ENCODE measurements at places on chromosomes 2 and 18.

- peak; percentile 61 for DNase-seq
Observed at GRCh38 chr2:84971510-84972206, 697 bp downstream of the KCMF1 start.

DNA sequence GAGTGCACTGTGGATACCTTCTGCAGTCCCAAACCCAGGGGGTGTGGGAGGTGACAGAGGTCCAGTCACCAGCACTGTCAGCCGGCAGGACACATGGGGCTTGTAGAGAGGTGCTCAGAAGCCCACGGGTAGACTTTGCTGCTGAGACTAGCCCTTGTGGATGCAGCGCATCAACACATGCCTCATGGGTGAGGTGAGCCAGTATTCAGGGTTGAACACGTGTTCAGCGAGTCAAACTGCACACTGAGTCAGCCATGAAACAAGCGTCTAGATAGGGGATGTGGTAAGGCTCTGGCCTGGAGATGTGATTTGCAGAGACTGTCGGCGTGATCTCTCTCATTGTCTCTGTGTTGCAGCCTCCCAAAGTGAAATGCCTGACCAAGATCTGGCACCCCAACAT is 35.8 kb upstream of the SCLY start:
- no peak for DNase-seq

- DNase-seq: no peak
Observed at GRCh38 chr2:128978212-128978611, 659.5 kb upstream of the HS6ST1 start.

DNA sequence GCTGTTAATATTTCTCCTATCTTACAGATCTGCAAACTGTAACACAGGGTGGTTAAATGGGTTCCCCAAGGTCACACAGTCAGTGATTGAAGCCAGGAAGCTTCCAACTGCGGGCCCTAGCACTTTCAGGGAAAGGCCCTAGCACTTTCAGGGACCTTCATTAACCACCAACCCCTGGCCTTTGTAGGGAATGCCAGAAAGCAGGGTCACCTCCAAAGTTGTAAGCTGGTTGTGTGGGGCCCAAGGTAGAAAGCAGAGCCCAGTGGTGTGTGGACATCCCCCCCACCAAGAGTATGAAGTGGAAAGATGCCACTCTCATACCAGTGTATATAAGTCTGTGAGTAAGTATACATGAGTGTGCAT is 4.4 kb downstream of the DLX2 start:
- no peak for DNase-seq

DNA sequence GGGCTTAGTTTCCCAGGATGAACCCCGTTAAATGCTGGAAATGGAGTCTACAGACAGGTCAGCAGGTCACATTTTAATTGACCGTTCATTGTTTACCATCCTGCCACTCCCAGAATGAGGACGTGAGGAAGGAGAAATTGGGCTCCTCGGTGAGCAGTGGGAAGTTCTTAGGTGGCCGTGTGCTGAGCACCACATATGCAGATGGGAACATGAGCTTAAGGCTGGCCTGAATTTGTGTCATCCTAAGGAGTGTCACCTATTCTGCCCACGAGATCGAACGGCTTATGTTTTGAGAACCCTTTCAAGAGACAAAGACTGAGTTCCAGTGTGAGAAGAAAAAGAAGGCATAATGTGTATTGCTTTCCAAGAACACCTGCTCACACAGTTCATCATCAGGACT is 234.4 kb upstream of the PXDN start:
- DNase-seq: no peak

DNA sequence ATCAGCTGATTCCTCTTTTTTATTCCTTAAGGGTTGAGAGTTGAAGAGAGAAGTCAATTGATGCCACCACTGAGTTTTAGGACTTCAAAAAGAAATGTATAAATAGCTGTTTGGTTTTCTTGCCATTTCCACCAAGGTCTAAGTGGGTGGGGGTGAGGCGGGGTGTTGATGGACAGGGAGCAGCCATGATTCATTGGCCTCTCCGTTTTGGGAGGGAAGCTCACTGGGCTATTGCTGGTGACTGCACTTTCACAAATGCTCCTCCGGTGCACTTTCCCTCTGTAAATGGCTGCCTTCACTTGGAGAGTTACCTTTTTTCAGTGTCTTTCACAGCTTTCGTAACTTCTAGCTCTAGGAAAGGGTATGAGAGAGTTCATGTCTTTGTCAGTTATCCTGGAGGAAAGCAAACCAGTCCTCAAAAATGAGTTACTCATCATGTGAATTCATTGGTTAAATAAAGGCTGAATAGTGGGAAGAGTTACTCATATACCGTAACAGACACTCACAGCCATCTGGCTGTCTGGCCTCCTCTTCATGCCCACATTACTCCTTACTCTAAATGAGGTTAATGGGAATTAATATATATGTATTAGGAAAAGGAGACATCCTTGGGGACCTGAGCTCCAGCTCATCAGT is 17.4 kb upstream of the CTAGE1 start:
- no peak for DNase-seq

DNA sequence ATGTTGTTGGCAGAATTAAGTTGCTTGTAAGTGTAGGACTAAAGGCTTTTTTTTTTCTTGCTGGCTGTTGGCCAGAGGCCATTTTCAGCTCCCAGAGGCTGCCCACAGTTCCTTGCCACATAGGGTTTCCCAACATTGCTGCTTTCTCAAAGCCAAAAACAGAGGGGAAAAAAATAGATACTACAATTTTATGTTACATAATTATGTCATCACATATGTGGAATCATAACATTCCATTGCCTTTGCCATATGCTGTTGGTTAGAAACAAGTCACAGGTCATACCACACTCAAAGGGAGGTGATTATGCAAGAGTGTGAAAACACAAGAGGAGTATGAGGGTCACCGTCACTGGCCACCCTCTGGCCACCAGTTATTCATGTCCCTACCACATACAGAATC is 154.5 kb downstream of the RTN4 start:
- DNase-seq: no peak

- DNase-seq: no peak
Observed at GRCh38 chr18:45447355-45448265, 167.7 kb upstream of the SLC14A2 start.

DNA sequence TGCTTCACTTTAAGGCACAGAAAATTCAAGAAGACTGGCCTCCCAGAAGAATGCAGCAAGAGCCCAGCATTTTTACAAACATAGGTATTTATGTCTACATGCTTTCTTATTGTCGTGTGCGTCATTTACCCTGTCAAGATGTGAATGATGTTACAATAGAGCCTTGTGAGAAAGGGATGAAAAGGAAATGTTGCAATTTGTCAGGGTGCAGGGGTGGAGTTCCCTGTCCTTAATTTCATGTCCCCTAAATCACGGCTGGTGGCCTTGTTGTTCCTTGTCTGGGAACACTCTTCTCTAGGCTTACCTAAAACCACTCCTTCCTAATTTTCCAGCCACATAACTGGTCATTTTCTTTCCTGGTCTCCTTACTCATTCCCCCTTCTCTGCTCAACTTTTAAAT is 194.2 kb downstream of the TXNL1 start:
- no peak for DNase-seq

DNA sequence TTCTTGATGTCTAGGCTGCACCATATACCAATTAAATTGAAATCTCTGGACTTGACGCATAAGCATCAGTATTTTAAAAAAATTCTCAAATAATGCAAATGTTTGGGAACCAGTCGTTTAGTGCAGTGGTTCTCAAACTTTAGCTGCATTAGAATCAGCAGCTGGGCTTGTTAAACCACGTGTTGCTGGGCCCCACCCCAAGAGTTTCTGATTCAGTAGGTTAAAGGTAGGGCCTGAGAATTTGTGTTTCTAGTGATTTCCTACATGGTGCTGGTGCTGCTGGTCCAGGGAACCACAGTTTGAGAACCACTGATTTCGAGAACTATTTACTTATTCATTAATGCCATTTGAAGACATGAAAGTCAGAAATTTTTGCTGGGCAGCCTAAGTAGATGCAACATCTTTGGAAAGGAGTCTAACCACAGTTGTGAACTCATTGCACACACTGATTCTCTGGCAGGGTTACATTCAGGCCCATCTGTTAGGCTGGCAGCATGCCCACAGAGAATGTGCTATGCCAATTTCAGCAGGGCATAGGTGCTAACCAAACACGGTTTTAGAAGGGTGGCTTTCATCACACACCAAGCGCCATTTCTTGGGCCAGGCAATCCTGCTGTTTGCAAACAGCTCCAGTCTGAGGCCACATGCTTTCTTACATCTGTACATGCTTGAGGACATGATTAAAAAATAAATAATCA is 26.4 kb upstream of the ATP5MC3 start:
- DNase-seq: no peak

DNA sequence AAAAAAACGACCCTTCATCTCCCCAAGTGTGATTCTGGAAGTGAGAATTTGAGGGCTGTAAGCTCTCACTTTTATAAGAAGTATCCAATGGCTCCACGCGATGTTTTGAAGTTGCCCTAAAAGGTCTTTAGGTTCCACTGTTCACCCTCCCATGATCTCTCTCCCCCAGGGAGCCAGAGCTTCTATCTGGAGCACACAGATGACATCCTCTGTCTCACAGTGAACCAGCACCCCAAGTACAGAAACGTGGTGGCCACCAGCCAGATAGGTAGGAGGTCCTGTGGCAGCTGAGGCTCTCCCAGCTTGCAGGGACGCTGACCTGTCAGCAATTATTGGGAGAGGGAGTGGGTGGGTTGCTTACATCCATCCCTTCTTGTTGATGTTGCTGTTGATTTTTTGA is 97.8 kb downstream of the RTN4 start:
- DNase-seq: no peak

- DNase-seq: no peak
Observed at GRCh38 chr2:132664096-132664495, 5.9 kb downstream of the LYPD1 start.

GRCh38 chr2:88835726-88836125 is 144.3 kb downstream of the RPIA start:
- no peak for DNase-seq

- DNase-seq: no peak
Observed at GRCh38 chr2:175418224-175418835, 236.8 kb upstream of the ATP5MC3 start.

DNA sequence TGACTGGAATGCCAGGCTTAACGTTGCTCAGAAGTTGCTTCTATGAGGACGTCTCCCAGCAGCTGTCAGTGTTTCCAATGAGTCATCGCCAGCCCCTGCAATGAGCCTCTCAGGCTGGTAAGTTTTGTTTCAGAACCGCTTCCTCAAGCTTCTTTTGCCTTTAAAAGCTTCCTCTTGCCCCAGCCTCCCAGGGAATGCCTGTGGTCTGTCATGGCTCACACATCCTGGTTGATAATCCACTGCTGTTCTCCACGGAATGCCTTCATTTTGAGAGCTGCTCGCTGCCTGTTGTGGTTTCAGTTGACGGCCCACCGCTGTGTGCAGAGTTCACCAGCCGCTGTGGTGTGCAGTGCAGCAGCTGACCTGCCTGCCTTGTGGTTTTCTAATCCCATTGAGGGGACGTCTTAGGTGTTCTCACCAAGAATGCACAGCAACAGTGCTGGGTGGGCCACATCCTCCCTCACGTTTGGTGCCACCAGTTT is 96.4 kb downstream of the RTP5 start:
- peak; percentile 49 for DNase-seq

- no peak for DNase-seq
Observed at GRCh38 chr2:4883375-4883774, 808.8 kb upstream of the SOX11 start.

GRCh38 chr2:4353668-4354067 is 650.3 kb downstream of the DCDC2C start:
- DNase-seq: no peak

DNA sequence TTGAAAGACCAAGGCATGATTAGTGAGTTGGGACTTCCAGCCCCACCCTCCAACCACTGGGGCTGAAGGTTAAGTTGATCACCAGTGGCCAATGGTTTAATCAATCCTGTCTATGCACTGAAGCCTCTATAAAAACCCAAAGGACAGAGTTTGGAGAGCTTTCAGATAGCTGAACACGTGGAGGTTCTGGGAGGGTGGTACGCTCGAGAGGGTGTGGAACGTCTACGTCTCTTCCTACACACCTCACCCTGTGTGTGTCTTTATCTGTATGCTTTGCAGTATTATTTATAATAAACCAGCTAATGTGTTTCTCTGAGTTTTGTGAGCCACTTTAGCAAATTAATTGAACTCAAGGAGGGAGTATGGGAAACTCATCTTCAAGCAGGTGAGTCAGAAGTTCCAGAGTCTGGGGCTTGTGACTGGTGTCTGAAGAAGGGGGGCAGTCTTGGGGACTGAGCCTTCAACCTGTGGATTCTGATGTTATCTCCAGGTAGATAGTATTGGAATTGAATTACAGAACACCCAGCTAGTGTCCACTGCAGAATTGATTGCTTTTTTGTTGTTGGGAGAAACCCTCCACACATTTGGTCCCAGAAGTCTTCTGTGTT is 20.3 kb downstream of the ACTR3 start:
- DNase-seq: no peak

DNA sequence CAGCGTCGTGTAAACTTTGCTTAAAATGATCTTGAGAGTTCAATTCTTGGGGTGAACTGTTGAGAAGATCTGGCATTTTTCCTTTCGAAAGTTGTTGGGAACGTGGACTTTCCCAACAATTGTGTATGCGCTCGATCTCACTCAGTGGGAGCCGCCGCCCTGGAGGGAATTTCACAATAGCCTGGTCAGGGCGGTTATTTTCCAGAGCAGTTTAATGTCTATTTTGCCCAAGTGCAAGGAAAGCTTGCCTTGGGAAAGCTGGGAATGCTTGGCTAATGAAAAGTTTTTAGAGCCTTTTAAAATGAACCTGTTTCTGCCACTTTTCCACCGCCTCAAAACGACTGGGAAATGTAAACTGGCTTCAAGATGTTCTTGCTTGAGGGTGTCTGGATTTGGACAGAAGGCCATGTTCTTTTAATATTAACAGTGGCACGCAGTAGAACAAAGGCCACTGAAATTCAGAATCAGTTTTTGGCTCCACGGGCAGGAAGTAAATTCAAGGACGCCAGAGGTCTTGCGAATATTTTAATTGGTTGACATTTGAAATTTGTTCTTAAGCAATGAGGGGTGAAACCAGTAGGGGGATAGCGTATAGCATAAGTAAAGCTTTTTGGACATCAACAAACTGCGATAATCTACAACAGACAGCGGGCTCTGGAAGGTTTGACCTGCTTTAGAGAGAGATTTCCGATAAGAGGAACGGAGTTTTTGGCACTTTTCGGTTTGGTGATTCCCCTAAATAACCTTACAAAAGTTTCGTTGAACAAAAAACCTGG is 1.2 kb downstream of the CFLAR start:
- peak; percentile 90 for DNase-seq

GRCh38 chr2:102356741-102357140 is 1.1 kb downstream of the IL18R1 start:
- DNase-seq: no peak

DNA sequence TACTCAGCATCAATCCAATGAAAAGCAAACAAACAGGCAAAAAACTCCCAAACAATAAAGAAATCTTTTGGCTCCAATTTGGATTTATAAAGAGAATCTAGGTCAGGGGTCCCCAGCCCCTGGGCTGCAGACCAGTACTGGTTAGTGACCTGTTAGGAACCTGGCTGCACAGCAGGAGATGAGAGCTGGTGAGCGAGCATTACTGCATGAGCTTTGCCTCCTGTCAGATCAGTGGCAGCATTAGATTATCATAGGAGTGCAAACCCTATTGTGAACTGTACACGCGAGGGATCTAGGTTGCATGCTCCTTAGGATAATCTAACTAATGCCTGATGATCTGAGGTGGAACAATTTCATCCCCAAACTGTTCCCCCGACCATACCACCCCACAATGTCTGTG is 102.2 kb downstream of the KIAA1328 start:
- no peak for DNase-seq

GRCh38 chr2:171557363-171557762 is 35.1 kb downstream of the CYBRD1 start:
- no peak for DNase-seq
